Iris pigment epithelial cell (primary cell): ENCODE measurements at places on chromosomes 4 and X.

DNA sequence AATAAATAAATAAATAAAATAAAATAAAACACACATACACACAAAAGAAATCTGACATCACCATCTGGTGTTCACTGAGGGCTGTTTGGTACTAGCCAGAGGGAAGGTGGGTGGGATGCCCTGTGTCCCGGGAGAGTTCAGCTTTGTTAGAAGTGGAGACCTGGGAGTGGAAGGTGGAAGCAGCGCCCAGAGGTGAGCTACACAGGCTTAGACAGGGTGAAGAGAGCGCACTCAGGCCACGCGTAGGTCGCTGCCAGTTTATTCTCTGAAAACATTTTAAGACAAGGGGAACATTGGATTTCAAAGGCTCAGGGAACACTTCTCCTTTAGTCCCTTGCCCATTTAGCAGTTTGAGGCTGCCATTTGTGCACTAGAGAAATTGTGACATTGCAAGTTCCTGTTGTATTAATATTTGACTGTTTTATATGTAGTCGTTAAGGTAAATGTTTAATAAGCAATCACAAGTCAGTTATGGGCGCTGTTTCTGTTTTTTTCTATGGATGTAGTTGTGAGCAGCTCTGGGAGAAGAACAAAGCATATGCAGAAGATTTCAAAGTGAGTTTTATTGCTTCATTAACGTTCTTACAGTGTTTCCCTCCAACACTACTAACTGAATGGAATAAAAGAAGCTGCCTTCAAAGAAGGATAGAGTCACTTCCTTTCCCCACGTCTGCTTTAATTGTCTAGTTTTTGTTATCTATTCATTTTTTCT is 405.5 kb upstream of the NR3C2 start:
- DNase-seq, result no peak

GRCh38 chrX:63675716-63676115 is 109.3 kb downstream of the ARHGEF9 start:
- DNase-seq, result no peak

- peak; percentile 36 for DNase-seq
These were observed 30.9 kb downstream of the AR start for GRCh38 chrX:67574696-67575095.

- peak; percentile 51 for DNase-seq
These were observed 74.4 kb downstream of the RPS3A start for GRCh38 chr4:151173871-151174270.

DNA sequence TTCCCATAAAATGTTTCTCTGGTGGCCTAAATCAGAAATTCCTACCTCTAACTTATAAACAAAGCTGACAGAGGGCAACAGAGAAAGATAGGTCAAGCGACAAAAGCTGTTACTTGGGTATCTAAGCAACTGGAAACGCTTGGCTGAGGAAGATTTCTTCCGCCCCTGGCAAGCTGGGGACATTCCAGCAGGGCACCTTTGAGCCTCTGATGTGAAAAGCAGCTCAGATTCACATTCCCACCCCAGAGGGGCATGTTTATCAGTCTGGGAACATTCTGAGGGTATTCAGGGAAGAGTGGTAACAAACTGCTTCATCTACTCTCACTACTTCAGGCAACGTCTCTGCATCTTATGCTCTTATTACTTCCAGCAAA is 3.5 kb upstream of the CDS1 start:
- DNase-seq, result no peak

DNA sequence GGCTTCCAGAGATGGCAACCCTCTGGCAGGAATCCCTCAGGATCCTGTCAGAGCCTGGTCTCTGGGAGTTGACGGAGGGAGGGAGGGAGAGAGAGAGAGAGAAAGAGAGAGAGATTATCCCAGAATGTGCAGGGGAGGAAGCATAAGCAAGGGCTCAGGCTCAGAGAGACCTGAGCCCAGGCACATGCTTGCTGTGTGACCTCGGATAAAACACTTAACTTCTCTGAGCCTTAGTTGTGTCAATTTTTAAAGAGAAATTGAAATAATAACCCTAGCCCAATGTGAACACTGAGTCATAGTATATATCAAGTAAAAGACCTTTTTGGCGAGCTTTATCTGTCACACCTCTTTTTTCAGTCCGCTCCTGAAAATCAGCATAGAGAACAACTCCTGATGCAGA is 473 bp upstream of the USP51 start:
- DNase-seq, result no peak

GRCh38 chr4:185932491-185932890 is 120.5 kb upstream of the SORBS2 start:
- peak; percentile 77 for DNase-seq

DNA sequence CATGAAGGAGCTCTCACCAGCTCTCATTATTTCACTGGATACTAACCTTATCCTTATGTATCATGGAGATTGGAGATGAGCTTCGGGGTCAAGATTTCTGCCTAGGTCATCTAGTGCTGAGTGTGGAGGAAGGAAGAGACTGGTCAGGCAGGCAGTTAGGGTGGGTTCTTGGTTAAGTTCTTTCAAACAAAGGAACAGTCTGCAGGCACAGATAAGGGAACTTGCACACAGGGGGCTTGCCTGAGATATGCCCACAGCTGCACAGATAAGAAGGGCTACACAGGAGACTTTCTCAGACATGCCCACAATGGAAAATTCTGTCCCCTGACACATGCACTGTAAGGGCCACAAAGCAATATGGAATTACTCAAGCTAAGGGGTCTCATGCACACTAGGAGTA is 904.1 kb downstream of the NLGN4X start:
- DNase-seq, result no peak

DNA sequence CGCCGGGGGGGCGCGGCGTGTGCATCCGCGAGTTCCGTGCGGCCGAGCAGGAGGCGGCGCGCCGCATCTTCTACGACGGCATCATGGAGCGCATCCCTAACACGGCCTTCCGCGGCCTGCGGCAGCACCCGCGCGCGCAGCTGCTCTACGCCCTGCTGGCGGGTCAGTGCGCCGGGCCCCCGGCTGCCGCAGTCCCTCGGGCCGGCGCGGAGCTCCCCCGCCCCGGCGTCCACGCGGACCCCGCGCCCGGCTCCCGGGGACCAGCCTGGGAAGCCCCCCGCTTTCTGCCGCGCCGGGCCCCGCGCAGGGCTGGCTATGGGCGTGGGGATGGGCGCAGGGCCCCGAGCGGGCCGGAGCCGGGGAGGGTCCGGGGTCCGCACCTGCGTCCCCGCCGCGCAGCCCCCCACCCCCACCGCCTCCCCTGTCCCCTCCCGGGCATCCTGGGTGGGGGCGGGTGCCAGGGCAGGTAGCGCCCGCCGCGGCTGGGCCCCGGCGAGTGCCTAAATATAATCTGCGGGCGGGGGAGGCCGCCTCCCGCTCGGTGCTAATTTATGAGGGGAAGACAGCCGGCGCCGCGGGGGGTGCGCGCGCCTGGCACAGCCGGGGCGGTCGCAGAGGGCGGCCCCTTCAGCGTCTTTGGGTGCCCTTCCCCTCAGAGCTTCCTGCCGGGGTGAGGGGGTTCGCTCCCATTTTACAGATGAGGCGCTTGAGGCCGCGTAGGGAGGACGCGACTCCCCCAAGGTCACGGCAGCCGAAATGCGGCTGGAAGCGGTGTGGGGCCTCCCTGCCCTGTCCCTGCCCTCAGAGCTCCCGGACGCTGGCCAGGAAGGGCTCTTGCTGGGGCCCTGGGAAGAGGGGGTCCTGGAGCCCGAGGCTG is 837 bp downstream of the NAT8L start:
- DNase-seq, result peak; percentile 12

DNA sequence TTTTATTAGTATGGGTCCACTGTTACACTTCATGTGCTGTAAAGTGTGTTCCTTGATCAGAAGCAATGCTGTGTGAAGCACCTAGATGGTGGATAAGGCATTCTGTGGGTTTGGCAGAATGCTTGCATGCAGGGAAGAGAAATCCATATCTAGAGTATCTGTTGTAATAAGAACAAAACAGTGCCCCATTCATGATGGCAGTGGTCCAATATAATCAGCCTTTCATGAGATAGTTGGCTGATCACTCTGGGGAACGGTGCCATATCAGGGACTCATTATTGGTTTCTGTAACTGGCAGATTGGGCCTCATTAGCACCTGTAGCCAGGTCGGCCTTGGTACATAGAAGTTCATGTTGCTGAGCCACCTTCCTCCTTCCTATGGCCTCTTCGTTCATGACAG is 28.7 kb downstream of the STIM2 start:
- no peak for DNase-seq

- DNase-seq, result no peak
These were observed 25.6 kb downstream of the FLNA start for GRCh38 chrX:154348646-154349358.

- DNase-seq, result peak; percentile 27
These were observed 37.9 kb upstream of the PGK1 start for GRCh38 chrX:78066110-78066509.

- DNase-seq, result peak; percentile 50
These were observed 52.5 kb upstream of the ANTXR2 start for GRCh38 chr4:80125252-80126177.

DNA sequence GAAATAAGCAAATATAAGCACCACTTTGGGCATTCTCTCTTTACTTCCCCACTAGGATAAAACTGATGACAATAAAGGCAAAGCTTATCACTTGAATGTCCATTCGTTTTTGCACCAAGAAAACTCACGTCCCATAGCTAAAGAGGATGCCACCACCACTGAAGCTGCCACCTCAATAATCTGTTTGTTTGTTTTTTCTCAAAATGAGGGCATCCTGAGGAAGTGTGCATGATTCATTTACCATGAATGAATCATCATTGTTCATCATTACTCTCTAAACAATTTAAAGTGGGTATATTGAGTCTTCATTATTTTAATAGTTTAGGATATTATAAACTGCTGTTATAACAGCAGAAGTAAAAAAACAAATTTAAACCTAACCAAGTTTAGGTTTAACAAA is 168.2 kb downstream of the DCTD start:
- DNase-seq, result peak; percentile 41

GRCh38 chr4:104591510-104591911 is 96.8 kb upstream of the CXXC4 start:
- no peak for DNase-seq

GRCh38 chr4:125357675-125358074 is 42.9 kb downstream of the FAT4 start:
- no peak for DNase-seq

DNA sequence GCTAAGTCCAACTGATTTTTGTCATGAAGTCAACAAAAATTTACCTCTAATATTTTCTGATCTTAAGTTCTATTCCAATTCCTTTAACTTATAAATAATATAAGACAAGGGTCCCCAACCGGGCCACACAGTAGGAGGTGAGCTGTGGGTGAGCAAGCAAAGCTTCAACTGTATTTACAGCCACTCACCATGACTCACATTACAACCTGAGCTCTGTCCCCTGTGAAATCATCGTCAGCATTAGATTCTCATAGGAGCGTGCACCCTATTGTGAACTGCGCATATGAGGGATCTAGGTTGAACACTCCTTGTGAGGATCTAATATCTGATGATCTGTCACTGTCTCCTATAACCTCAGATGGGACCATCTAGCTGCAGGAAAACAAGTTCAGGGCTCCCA is 227.4 kb downstream of the MAPK10 start:
- DNase-seq, result no peak

- no peak for DNase-seq
These were observed at the start of gene PASD1 for GRCh38 chrX:151563449-151563848. PASD1 (plus strand) TSS chrX:151563675; CDS start chrX:151601554, 37,879 bp downstream.

DNA sequence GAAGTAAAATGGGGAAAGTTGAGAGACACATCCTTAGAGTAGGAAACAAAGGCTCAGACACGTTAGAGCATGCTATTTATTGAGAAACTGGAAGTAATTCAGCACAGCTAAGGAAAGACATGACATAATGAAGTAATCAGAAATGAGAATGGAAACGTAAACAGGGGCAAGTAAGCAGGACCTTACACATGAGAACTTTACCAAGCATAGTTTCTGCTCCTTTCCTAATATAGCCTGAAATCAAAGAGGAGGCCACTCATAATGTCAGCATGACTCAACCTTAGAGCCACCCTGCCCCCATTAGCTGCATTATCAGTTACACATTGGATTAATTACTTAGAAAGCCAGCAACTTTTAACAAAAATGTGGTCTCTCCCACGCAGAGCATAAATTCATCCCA is 558.3 kb upstream of the GRIA3 start:
- DNase-seq, result peak; percentile 20

- no peak for DNase-seq
These were observed 1.4 kb upstream of the FNIP2 start for GRCh38 chr4:158767451-158767850.

DNA sequence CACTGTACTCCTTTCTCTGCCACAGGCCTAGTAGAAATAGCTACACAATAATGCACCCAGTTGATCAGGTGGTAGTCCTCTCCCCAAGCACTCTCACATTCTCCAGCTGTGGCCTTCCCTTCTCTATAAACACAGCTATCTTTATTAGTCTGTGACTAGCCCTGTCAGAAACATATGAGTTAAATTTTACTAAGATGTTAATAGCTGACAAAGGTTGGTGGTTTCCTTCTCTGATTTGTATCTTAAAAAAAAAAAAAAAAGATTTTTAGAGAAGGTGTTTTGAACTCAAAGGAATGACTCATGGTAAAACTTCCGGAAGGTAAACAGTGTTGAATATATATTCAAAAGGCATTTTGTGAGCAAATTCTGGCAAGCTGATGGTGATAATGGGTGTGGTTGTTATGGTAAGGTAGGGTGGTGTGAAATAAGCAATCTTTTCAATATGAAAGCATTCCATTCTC is 327.4 kb downstream of the PPP3CA start:
- DNase-seq, result peak; percentile 29

GRCh38 chrX:39975101-39975925 is 122.4 kb downstream of the BCOR start:
- no peak for DNase-seq

DNA sequence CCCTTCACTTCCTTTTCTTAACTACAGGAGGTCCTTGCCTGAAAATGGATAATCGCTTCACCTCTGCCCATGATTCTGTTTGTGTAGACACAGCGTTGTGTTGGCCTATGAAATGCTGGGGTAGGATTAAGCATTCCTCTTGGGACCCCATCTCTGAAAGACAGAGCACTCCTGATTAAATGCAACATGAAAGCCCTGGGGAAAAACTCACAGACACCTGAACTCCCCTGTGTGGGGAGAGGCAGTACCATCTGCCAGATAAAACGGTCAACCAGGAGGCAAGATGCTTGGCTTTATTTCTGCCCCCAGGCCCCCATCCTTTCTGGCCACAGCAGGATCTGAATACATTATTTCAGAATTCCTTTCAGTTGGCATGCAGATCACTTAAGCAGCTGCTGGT is 1.9 kb downstream of the LGI2 start:
- no peak for DNase-seq

DNA sequence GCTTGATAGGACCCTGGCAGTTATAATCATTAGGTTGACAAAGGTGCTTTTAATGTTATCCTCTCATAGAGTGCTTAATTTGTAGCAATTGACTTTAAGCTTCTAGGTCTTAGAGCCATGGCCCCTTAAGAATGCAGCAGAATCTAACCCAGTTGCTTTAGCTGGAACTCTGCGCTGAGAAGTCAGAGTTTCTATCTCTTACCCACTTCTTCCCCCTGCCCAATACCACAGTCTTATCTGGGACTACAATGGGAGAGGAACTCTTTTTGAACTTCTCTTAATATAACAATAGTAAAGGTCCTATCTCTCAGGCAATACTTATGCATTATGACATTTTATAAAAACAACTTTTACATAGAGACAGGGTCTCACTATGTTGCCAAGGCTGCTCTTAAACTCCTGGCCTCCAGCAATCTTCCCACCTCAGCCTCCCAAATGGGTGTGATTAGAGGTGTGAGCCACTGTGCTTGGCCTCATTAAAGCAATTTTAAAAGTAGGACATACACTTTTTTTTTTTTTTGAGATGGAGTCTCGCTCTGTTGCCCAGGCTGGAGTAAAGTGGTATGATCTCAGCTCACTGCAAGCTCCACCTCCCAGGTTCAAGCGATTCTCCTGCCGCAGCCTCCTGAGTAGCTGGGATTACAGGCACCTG is 1.8 kb downstream of the TLR10 start:
- DNase-seq, result no peak

GRCh38 chrX:49129427-49129826 is 5.9 kb upstream of the GPKOW start:
- DNase-seq, result no peak
